ENCODE measurements at places on chromosomes 5 and 9. TPM values are rescaled to one million over a fixed set of nuclear protein-coding genes. Genes with fewer than 3 reads are reported as not detected.
A peak's percentile ranks its signal among the peaks of the same experiment; 100 is the strongest.

CCL28 gene
- 0.10 TPM for total RNA-seq

TMED9 gene
- total RNA-seq: 299 TPM

GDNF gene
- total RNA-seq: 0.69 TPM

GABRP gene
- not detected for total RNA-seq

MUSK gene
- not detected for total RNA-seq

CER1 gene
- not detected for total RNA-seq

PCDHGA10 gene
- total RNA-seq: 14.9 TPM

DNA sequence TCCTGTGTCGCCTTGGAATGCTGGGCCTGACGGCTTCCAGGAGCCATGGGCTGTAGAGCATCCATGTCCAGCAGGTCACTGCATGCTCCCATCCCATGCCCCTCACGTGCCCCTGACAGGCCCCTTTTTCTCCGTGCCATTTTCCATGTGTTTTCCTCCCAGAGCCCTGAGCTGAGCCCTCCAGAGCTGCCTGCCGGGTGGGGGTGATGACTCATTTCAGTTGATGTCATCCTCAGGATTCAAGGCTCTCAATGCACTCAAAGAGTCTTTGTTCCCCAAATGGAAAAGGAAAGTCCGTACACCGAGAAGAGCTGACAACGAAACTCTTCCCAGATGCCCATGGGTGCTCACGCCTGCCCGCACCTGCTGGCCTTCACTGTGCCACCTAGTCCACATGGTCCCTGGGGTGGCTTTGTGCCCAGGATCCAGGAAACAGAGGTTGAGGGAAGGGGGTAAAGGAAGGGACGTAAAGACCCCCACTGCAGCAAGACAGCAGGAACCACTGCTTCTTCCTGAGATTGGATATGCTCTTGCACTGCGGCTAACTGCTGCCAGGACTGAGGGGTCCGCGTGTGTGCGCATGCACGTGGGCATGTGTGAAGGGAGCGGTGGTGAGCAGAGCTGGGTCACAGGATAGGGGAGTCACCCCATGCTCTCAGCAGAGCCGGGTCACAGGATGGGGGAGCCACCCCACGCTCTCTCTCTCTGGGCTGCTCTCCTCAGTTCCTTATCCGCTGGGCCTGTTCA is 27.6 kb downstream of the COL15A1 start:
- H3K4me1 ChIP-seq: peaks cover 20% of the 10 kb centered on the region
- H3K27ac ChIP-seq: peak overlapping the region; percentile 1
- DNase-seq: no peak
- H3K4me3 ChIP-seq: no peak overlapping the region

DNA sequence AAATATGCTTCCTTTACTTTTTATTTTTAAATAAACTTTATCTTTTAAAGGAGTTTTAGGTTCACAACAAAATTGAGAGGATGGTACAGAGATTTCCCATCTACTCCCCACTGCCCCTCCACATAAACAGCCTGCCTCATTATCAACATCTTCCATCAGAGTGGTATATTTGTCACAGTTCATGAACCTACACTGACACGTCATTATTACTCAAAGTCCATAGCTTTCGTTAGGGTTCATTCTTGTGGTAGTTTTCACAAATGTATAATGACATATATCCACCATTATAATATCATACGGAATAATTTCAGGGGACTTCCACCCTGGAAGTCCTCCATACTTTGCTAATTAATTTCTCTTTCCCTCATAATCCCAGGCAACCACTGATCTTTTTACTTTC is 204.9 kb downstream of the SMARCA2 start:
- H3K27me3 ChIP-seq: no peaks in the 10 kb centered on the region
- peaks cover 14% of the 10 kb centered on the region for H3K4me1 ChIP-seq
- DNase-seq: no peak
- H3K27ac ChIP-seq: no peak overlapping the region
- H3K36me3 ChIP-seq: peaks cover 6% of the 10 kb centered on the region
- no peak overlapping the region for H3K4me3 ChIP-seq

GRCh38 chr9:20518737-20519136 is 103.6 kb downstream of the MLLT3 start:
- no peak for DNase-seq
- no peak overlapping the region for H3K27ac ChIP-seq
- no peak overlapping the region for H3K4me3 ChIP-seq
- H3K4me1 ChIP-seq: no peaks in the 10 kb centered on the region
- H3K36me3 ChIP-seq: no peaks in the 10 kb centered on the region

GRCh38 chr5:127101935-127102334 is 28.6 kb upstream of the C5orf63 start:
- H3K27ac ChIP-seq: no peak overlapping the region
- H3K36me3 ChIP-seq: peaks cover 2% of the 10 kb centered on the region
- peaks cover 4% of the 10 kb centered on the region for H3K4me1 ChIP-seq
- H3K4me3 ChIP-seq: no peak overlapping the region

- peak; percentile 18 for DNase-seq
- no peaks in the 10 kb centered on the region for H3K36me3 ChIP-seq
Measured at GRCh38 chr5:172719211-172719610, 51.8 kb downstream of the DUSP1 start.

DNA sequence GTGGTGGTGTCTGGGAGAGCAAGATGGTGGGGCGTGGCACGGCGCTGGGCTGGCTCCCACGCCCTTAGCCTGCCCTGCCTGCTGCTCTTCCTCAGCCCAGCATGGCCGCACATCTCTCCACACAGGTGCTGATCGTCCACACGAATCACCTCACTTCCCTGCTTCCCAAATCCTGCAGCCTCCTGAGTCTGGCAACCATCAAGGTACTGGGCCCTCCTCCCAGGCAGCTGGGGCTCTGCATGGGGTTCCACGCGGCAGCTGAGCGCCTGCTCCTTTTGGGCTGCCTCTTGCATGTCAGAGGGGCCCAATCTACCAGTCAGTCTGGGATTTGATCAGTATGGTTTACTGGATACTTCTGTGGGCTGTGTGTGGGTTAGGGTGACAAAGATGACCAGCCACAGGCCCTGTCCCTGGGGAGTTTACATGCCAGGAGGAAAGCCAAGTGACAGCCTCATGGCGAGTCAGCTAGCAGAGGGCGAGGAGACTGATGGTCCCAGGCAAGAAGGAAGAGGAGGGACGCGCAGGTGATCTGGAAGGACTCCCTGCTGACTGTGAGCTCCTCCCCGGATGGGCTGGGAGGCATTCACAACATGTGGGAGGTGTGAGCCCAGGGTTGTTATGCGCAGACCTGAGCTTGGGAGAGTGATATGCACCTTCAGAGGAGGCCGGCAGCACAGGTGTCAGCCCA is 6.0 kb downstream of the LRSAM1 start:
- no peaks in the 10 kb centered on the region for H3K27me3 ChIP-seq
- no peak for DNase-seq
- H3K4me3 ChIP-seq: no peak overlapping the region
- H3K27ac ChIP-seq: no peak overlapping the region

DNA sequence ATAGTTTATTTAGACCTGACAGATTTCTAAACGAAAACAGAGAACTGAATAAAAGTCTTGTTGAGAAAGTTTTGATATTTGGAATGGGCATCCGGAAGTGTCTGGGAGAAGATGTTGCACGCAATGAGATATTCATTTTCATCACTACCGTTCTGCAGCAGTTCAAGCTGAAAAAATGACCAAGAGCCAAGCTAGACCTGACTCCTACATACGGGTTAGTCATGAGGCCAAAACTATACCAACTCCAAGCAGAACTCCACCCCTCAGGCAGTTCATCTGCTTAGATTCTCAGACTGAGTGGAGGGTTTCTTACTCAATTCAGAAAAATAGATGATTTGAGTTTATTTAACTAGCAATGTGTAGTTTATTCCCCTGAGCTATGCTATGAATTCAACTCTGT is 95.4 kb upstream of the ANXA1 start:
- peaks cover 27% of the 10 kb centered on the region for H3K4me1 ChIP-seq
- H3K27me3 ChIP-seq: no peaks in the 10 kb centered on the region
- no peak overlapping the region for H3K27ac ChIP-seq
- no peak overlapping the region for H3K4me3 ChIP-seq
- no peak for DNase-seq
- H3K36me3 ChIP-seq: no peaks in the 10 kb centered on the region

DNA sequence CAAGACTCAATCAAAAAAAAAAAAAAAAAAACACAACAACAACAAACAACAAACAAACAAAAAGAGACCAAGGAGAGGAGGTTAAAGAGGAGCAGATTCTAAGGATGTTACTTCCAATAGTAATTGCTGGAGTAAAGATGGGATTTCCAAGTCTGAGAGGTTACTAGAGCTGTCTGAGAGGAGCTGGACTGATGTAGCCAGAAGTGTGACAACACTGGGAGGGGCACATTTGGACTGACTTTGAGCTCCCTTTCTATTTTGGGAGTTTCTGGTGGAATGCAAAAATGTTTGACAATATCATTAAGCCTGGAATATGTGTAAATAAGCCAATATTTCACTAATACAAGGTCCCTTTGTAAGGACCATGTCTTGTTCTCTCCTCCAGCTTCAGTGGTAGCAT is 25.3 kb upstream of the PANK3 start:
- H3K27ac ChIP-seq: peak overlapping the region; percentile 59
- DNase-seq: no peak
- peaks cover 11% of the 10 kb centered on the region for H3K4me1 ChIP-seq
- no peaks in the 10 kb centered on the region for H3K36me3 ChIP-seq
- no peaks in the 10 kb centered on the region for H3K27me3 ChIP-seq

GRCh38 chr5:160649304-160649703 is 202.7 kb downstream of the ATP10B start:
- H3K36me3 ChIP-seq: no peaks in the 10 kb centered on the region
- no peak overlapping the region for H3K27ac ChIP-seq
- DNase-seq: no peak
- no peaks in the 10 kb centered on the region for H3K4me1 ChIP-seq
- no peaks in the 10 kb centered on the region for H3K27me3 ChIP-seq

DNA sequence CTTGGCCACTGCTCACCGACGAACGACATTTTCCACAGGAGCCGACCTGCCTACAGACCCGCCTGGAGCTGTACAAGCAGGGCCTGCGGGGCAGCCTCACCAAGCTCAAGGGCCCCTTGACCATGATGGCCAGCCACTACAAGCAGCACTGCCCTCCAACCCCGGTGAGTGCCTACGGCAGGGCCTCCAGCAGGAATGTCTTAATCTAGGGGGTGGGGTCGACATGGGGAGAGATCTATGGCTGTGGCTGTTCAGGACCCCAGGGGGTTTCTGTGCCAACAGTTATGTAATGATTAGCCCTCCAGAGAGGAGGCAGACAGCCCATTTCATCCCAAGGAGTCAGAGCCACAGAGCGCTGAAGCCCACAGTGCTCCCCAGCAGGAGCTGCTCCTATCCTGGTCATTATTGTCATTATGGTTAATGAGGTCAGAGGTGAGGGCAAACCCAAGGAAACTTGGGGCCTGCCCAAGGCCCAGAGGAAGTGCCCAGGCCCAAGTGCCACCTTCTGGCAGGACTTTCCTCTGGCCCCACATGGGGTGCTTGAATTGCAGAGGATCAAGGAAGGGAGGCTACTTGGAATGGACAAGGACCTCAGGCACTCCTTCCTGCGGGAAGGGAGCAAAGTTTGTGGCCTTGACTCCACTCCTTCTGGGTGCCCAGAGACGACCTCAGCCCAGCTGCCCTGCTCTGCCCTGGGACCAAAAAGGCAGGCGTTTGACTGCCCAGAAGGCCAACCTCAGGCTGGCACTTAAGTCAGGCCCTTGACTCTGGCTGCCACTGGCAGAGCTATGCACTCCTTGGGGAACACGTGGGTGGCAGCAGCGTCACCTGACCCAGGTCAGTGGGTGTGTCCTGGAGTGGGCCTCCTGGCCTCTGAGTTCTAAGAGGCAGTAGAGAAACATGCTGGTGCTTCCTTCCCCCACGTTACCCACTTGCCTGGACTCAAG is 1.5 kb downstream of the CSF2 start:
- H3K4me3 ChIP-seq: no peak overlapping the region
- no peaks in the 10 kb centered on the region for H3K4me1 ChIP-seq
- no peaks in the 10 kb centered on the region for H3K36me3 ChIP-seq
- no peak overlapping the region for H3K27ac ChIP-seq
- DNase-seq: peak; percentile 73

- no peaks in the 10 kb centered on the region for H3K27me3 ChIP-seq
- no peak overlapping the region for H3K4me3 ChIP-seq
- DNase-seq: no peak
- peaks cover 4% of the 10 kb centered on the region for H3K36me3 ChIP-seq
- no peak overlapping the region for H3K27ac ChIP-seq
Measured at GRCh38 chr9:123883634-123884033, 46.3 kb downstream of the DENND1A start.

DNA sequence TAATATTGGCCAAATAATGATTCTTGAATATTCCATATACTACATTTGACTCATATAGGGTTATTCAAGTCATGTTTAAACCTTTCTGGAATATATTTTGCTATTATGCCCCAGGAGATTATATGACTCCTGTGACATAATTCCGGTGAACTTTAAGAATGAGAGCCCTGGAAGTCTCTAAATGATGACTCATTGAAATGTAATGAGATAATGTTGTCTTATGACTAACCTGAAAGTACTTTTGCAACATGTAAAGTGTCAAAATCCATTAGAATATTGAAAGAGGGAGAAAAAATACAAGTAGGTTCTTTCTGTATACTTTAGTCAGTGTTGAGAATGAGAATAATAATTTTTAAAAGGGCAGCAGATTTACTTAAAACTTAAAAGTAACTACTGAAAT is 830.4 kb downstream of the MAT2B start:
- H3K27ac ChIP-seq: peak overlapping the region; percentile 67
- no peak for DNase-seq
- peaks cover 24% of the 10 kb centered on the region for H3K4me1 ChIP-seq
- H3K27me3 ChIP-seq: no peaks in the 10 kb centered on the region
- no peaks in the 10 kb centered on the region for H3K36me3 ChIP-seq

DNA sequence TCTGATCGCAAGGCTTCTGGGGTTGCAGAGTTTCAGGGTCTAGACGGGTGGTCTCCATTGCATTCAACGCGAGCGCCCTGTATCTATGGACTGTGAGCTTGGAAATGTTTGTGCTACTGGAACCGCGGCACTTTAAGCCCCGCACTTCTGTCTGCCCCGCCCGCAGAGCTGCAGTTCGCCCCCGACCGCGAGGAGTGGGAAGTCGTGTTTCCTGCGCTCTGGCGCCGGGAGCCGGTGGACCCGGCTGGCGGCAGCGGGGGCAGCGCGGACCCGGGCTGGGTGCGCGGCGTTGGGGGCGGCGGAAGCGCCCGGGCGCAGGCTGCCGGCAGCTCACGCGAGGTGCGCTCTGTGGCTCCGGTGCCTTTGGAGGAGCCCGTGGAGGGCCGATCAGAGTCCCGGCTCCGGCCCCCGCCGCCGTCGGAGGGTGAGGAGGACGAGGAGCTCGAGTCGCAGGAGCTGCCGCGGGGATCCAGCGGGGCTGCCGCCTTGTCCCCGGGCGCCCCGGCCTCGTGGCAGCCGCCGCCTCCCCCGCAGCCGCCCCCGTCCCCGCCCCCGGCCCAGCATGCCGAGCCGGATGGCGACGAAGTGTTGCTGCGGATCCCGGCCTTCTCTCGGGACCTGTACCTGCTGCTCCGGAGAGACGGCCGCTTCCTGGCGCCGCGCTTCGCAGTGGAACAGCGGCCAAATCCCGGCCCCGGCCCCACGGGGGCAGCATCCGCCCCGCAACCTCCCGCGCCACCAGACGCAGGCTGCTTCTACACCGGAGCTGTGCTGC is 1.0 kb downstream of the ADAMTS19 start:
- peaks cover 45% of the 10 kb centered on the region for H3K27me3 ChIP-seq
- no peak overlapping the region for H3K27ac ChIP-seq
- no peaks in the 10 kb centered on the region for H3K36me3 ChIP-seq
- peak overlapping the region; percentile 80 for H3K4me3 ChIP-seq
- peaks cover 16% of the 10 kb centered on the region for H3K4me1 ChIP-seq
- no peak for DNase-seq

- no peaks in the 10 kb centered on the region for H3K36me3 ChIP-seq
- DNase-seq: no peak
- peak overlapping the region; percentile 5 for H3K27ac ChIP-seq
- H3K27me3 ChIP-seq: no peaks in the 10 kb centered on the region
- H3K4me3 ChIP-seq: no peak overlapping the region
Measured at GRCh38 chr5:60257596-60258271, 364.2 kb upstream of the PDE4D start.

GRCh38 chr5:91381239-91381773 is 1.8 kb downstream of the ARRDC3 start:
- H3K4me1 ChIP-seq: peaks cover 35% of the 10 kb centered on the region
- H3K36me3 ChIP-seq: peaks cover 5% of the 10 kb centered on the region
- peak overlapping the region; percentile 98 for H3K27ac ChIP-seq
- peak overlapping the region; percentile 85 for H3K4me3 ChIP-seq

All from chondrocyte (in vitro differentiated cells).